Transverse colon (tissue), 4 donors: ENCODE measurements at places on chromosomes 13 and 19.

DNA sequence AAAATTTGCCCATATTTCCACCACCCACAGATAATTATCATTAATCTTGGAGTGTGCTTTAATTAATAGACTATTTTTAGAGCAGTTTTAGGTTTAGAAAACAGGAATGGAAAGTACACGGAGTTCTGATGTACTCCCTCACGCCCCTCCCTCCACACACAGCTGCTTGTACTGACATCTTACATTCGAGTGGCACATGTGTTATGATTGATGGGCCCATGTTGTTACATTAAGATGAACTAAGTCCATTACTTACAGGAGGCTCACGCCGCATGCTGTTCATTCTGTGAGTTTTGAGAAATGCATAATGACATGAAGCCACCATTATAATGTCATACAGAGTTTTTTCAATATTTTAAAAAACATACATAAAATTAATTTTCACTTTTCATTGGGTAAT, 1.2 kb upstream of the SPATA13 start:
- no peak for DNase-seq

- DNase-seq = no peak
Measured at GRCh38 chr13:110506396-110506795, 55.1 kb downstream of the RAB20 start.

DNA sequence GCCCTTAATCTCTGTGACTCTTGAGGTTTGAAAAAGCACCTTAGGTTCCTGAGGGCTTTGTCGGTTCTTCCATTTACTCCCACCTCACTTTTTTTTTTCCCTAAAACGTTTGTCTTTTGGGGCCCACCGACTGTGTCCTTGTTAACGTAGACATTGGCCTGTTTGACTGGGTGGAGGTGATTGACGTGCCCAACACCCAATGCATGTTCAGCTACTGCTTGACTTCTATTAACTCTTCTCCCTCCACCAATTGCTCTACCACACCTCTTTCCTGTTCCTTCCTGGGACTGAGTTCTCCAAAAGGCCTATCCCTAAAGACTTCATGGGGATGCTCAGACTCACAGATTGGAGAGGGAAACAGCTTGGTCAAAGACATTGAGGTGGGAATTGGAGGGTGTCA, 17.3 kb downstream of the CKM start:
- DNase-seq = no peak

DNA sequence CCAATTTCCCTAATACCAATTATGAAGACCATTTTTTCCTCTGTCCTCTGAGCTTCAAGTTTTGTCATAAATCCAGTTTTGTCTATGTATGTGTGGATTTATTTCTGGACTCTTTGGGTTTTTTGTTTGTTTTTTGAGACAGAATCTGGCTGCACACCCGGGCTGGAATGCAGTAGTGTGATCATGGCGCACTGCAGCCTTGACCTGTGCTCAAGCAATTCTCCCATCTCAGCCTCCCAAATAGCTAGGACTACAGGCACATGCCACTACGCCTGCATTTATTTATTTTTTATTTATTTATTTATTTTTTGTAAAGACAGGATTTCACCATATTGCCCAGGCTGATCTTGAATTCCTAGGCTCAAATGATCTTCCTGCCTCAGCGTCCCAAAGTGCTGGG, 45.3 kb upstream of the GTF3A start:
- no peak for DNase-seq

DNA sequence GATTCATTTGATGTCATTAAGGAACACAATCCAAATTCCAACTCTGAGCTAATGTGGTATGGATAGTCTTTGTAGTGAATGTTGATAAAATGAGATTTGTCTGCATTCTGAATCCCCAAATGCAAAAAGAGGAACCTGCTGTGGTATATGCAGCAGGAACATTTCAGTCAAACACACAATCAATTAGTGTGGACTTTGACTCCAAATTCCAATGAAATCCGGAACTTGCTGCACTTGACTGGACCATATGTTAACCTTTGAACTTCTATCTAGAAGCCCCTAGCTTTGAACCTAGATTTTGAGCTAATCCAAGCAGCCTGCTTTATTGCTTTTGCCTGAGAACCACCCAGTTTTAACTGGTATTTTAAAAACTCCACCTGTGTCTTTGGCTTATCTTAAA, 341.3 kb downstream of the SPRY2 start:
- no peak for DNase-seq

DNA sequence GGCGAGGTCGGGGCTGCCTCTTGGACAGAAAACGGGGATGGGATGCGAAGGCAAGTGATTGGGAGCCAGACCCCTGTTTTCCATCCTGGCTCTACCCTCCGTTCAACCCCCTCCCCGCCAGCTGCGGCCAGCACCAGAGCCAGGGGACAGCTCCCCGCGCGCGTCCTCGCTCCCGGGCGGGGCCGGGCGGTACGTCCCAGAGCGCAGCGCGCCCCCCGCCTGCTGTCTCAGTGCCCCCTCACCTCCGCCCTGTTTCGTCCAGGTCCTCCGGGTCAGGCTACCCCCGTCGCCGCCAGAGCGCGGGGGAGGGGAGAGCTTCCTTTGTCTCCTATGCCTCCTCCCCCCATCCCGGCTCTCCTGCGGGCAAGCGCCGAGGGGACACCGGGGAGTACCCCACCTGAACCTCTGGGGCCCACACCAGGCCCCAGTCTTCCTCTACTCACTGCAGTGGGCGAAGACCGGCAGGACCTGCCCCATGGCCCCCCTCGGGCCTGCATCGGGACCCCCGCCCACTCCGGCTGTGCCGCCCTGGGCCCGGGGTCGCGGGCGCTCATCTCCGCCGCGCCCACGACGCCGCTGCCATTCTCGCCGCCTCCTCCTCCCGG, 396 bp downstream of the RTN2 start:
- no peak for DNase-seq

GRCh38 chr13:22111152-22111783, 440.4 kb downstream of the FGF9 start:
- DNase-seq = no peak

DNA sequence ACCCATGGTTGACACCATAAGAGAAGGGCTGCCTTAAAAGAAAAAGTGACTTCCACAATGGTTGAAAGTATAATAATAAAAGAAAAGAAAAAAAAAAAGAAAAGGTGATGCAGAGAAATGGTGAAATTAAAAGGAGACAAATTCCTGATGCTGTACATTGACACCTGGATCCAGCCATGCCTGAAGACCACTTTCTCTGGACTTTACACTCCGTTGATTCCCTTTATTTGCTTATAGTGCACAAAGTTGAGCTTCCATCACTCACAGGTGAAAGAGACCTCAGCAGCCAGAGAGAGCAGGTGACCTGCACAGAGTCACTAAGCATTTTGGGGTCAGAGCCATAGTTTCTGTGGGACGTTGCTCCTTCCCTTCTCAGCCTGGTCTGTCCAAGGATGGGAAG, 12.2 kb upstream of the OR10H5 start:
- no peak for DNase-seq

GRCh38 chr13:38947054-38947453, 43.6 kb downstream of the STOML3 start:
- no peak for DNase-seq

DNA sequence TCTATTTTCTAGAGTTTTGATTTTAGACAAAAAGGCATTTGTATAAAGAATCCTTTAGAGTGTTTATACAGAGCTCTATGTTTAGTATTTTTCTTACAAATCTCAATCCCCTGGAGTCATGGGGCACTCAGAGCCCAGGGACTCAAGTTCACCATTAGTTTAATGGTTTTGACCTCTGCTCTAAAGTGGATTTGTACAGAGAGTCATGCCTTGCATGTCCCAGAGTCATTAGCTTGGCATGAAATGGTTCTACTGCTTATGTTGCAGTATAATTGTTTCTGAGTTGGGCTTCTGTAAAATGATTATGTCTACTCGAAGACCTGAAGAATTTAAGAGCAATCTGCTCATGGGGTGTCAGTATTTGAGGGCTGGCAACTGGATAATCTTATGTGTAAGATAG, 406.2 kb downstream of the DLEU7 start:
- DNase-seq = no peak

- DNase-seq = no peak
Measured at GRCh38 chr13:106835477-106835876, 267.5 kb upstream of the ARGLU1 start.

DNA sequence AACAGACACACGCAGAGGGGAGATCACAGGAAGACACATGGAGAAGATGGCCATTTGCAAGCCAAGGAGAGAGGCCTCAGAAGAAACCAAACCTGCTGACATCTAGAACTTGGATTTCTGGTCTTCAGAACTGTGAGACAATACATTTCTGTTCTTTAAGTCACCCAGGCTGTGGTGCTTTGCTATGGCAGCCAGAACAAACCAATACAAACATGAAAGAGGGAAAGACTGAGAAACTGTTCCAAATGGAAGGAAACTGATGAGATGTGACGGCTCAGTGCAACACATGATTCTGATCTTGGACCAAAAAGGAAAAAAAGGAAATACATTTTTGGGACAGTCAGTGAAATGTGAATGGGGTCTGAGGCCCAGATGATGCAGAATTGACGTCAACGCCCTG, 30.2 kb upstream of the SACS start:
- no peak for DNase-seq

- no peak for DNase-seq
Measured at GRCh38 chr13:101673360-101674105, 221.1 kb downstream of the ITGBL1 start.

- no peak for DNase-seq
Measured at GRCh38 chr13:78054157-78054556, 135.5 kb upstream of the EDNRB start.

GRCh38 chr13:67258482-67258881, 28.3 kb upstream of the PCDH9 start:
- DNase-seq = no peak

DNA sequence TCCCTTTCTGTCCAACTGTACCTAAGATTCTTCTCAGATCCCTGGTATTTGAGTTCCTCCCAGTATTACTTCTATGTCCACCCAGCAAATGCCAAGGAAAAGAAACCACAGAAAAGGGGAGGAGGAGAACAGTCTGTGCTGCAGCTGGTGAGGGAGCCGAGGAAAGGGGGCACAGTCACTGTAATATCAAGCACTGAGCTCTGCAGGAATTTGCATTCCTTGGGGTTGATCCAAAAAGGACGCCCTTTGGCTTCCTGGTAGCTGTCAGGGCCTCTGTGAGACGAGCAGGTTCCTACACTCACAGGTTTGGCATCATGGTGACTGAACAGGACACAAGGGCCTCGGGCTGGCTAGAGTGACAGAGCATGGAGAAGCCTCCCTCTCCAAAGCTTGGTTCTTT, 273.4 kb downstream of the NHLRC3 start:
- DNase-seq = no peak
